ENCODE measurements at places on chromosomes 3 and 15. TPM values are rescaled to one million over a fixed set of nuclear protein-coding genes. Genes with fewer than 3 reads are reported as not detected.
A peak's percentile ranks its signal among the peaks of the same experiment; 100 is the strongest.

Gene GHSR
- total RNA-seq = not detected

GRCh38 chr3:39104961-39105686, 2.3 kb downstream of the GORASP1 start:
- no peak overlapping the region for H3K27ac ChIP-seq
- H3K4me3 ChIP-seq = peak overlapping the region; percentile 96
- peaks cover 1% of the 10 kb centered on the region for H3K36me3 ChIP-seq

DNA sequence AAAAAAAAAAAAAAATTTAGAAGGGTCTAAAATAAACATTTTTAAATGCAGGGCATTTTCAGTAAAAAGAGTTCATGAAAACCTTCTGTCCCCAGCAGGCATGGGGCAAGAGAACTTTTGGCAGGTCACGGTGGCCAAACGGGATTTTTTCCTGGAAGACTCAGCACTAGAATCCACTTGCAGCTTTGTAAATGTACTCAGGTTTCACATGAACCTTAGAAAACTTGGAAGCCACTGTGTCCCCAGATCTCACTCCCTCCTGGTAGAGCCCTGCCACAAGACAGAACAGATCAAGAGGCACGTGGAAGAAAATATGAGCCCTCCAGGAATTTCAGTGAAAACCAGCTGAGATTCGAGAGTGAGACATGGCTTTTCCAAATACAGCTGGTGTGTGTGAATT, 2.1 kb upstream of the GNB5 start:
- H3K27ac ChIP-seq = no peak overlapping the region
- H3K4me1 ChIP-seq = no peaks in the 10 kb centered on the region
- H3K36me3 ChIP-seq = no peaks in the 10 kb centered on the region
- no peaks in the 10 kb centered on the region for H3K27me3 ChIP-seq
- H3K4me3 ChIP-seq = no peak overlapping the region

DNA sequence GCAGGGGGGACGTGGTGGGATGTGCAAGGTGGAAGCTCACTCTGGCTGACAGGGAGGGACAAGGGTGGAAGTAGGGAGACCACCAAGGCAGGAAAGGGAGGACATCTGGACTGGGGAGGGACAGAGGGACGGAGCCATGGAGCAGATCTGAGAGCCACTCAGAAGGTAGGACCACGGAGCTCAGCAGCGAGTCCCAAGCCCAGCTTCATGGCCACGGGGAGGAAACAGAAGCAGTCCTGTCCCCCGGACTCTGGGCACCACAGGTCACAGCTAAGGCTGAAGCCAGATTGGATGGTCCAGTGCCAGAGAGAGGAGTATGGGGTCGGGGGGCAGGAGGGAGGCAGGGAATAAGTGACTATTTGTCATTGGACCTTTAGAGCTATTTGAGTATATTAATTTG, 220.1 kb downstream of the TBC1D2B start:
- no peak overlapping the region for H3K4me3 ChIP-seq
- H3K36me3 ChIP-seq = no peaks in the 10 kb centered on the region
- H3K27ac ChIP-seq = no peak overlapping the region

- H3K27ac ChIP-seq = no peak overlapping the region
- H3K27me3 ChIP-seq = peaks cover 5% of the 10 kb centered on the region
- DNase-seq = no peak
- no peaks in the 10 kb centered on the region for H3K4me1 ChIP-seq
- H3K4me3 ChIP-seq = no peak overlapping the region
Observed at GRCh38 chr3:54240-54639, 142.3 kb upstream of the CHL1 start.

Gene GOLGA6L7
- not detected for total RNA-seq

DNA sequence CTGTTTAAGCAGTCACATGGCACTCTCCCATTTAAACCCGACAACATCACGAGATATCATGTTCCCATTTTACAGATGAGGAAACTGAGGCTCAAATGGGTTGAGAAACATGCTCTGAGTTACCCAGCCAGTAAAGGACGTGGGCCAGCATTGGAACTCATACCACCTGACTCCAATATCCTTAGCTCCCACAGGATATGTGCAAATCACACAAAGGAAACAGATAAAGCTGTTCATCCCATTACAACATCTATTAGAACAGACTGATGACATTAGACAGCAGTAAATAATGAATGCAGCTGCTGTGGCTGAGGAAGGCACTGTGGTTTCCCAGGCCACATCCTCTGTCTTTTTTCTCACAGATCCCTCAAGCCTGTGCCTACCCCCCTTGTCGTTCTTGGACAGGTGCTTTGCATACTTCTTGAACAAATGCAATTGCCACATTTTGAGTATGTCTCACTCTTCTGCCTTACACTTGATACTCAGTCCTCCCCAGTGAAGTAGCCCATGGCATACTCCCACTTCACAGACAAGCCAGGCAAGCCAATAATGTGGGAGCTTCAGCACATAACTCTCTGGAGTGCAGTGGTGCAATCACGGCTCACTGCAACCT, 17.7 kb downstream of the FRMD4B start:
- peak overlapping the region; percentile 84 for H3K27ac ChIP-seq
- DNase-seq = no peak
- no peak overlapping the region for H3K4me3 ChIP-seq
- peaks cover 36% of the 10 kb centered on the region for H3K4me1 ChIP-seq

DNA sequence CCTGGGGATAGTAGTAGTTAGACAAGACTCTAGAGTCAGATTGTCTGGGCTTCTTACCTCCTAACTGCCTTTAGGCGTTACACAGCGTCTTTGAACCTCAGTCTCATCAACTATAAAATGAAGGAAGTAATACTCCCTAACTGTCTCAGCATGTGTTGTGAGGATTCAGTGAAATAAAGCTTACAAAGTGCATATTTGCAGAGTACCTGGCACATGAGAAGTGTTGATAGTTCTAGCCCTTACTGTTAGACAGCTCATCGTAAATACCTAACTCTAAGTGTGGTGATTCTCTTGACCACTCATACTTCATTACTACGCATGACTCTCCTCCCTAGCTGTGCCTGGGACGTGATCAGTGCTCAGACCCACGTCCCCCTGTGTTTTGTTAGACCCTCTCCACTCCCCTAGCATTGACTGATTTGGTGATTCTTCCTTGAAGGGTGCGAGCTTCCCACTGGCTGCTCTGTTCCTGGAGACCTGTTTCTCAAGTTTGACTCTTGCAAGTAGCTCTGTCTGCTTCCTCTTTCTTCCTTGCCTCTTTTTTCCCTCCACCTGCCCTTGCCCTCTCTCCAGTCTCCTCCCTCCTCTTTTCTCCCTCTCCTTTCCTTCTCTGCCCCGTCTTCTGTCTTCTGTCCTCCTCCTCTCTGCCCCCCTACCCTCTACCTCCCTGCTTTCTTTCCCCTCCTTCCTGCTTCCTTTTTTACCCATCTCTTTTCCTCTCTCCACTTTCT, 124.2 kb downstream of the SLC25A26 start:
- H3K27ac ChIP-seq = no peak overlapping the region
- H3K36me3 ChIP-seq = no peaks in the 10 kb centered on the region
- no peak for DNase-seq
- H3K4me3 ChIP-seq = no peak overlapping the region
- no peaks in the 10 kb centered on the region for H3K27me3 ChIP-seq
- H3K4me1 ChIP-seq = no peaks in the 10 kb centered on the region

Measured in thoracic aorta (tissue), 2 donors.